ENCODE measurements at places on chromosomes 3 and 15.

DNA sequence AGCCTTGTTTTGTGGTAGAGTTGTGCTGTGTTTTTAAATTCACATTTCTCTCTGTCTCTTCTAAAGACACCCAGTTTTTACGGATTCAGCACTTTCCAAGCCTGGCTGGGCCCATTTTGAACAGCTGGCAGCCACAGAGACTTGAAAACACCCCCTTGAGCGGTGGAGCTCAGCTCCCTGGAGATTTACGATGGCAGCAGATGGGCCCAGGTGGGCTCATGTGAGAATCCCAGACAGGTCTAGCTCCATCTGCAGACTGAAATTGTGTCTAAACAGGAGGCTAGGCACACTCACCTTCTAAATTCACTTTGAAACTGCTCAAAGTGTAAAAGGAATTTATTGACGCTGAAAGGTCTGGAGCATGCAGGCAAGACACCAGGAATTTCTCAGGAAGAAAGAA lies 232.0 kb upstream of the HES1 start:
- no peak for DNase-seq

DNA sequence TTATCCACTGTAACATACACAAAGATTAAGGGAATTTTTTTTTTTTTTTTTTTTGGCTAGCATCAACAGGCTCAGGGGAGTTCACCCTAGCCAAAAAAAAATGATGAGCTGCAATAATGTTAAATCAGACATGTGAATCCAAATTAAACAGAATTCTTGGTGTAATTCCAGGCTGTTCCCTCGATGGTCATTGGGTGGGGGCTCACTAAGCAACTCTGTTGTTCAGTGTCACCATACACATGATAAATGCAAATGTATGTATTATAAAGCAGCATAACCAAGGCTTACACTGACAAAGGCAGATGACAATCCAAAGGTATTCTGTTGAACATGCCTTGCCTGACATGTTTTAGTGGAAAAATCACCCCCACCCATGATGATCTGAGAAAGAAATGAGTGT lies 29.0 kb downstream of the IL1RAP start:
- no peak for DNase-seq

- no peak for DNase-seq
These were observed 107.9 kb downstream of the LRTM1 start for GRCh38 chr3:54819946-54820345.

DNA sequence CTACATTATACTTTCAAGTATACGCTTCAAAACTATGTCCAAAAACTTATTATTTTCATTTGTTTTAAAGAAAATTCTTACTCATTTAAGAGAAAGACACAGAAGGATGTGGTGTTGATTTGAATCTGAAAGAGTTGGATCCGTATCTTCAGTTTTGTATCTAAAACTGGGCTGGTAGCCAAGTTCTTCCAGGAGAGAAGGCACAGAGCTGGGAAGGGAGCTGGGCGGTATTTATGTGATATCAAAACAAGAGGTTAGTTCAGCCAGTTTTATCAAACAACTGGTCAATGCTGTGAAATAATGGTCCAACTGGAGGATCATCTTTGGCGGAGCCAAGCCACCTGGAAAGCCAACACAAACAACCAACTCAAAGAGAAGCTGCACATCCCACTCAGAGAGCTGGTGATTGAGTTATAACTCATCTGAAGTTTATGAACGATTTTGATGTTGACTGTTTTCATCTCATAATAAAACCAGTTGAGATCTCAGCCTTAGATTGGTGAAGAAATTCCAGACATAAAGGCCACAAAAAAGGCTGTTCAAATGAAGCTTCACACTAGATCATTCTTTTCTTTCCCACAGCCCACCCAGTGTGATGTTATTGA lies 489.6 kb upstream of the RASGRP1 start:
- no peak for DNase-seq

DNA sequence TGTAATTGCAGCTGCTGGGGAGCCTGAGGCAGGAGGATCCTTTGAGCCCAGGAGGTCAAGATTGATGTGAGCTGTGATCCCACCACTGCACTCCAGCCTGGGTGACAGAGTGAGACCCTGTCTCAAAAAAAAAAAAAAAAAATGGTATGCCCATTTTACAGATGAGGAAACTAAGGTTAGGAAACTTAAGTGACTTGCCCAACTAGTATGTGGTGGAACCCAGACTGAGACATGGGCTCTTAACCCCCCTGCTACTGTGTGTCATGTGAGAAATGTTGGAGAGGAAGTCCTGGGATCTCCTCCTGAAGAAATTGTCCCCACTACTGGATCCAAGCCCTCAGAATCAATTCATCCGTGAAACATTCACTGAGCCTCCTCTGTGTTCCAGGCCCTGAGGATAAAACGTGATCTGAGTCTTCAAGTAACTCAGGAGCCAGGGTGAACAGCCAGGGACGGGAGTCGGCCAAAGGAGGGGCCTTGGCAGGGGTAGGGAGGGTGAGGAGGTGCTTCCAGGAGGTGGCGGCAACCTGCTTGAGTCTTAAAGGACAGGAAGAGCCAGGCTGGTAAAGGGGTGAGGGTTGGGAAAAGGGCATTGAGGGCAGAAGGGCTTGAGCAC lies 19.6 kb upstream of the RNU6-1 start:
- DNase-seq, result no peak

DNA sequence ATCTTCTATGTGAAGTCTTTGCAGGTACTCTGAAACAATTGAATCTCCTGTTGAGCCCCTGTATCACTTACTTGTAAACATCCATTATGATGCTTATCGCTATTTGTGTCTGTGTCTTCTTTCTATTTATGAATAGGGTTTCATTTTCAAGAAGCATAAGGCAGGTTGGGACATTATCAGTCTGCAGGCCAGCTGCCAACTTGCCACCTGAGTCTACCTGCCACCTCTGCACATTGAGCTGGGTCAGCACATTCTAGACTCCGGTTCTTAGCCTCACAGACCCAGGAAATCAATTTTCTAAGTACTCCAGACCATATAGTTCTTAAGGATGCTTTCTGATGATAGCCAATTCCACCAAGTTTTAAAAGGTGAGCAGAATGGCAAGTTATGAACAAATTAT lies 105.7 kb upstream of the MCTP2 start:
- no peak for DNase-seq

DNA sequence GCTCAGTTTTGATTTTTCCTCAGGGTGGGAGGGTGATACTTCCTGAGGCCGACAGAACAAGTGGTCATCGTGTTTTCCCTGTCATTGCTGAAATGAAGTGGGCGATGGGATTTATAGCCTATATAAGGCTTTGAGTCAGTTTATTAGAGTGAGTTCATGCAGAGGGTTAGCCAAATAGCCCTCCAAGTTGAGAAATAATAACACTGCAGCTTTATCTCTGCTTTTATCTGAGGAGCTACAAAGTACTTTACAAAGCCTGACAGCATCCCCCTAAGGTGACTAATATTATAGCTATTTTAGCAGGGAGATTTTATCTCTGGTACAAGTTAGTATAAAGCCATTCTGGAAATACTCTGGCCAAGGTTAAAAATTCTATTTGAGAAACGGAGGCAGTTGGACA lies 389.6 kb downstream of the MFSD1 start:
- no peak for DNase-seq

DNA sequence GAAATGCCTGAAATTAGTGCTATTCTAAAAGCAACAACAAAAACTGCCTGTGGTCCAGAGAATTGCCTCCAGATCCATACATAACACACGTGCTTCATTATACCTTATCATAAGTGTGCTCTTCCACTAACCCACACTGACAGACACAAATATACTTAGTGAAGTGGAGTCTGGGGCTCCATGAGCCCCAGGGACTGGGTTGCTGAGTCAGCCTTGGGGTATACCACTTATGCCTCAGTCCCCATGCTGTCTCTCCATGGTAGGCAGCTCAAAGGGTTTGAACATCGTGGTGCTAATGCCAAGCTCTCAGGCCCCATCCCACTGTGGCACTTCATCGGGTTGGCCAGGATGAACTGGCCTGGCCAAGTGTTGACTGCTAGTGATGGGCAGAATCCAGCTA lies 10.8 kb downstream of the ZDHHC3 start:
- DNase-seq, result no peak

GRCh38 chr3:150225986-150226385 lies 182.1 kb upstream of the TSC22D2 start:
- DNase-seq, result no peak

- DNase-seq, result no peak
These were observed 18.6 kb downstream of the SSUH2 start for GRCh38 chr3:8625991-8626390.

- no peak for DNase-seq
These were observed 83.6 kb downstream of the MYO9A start for GRCh38 chr15:72034351-72034750.

- DNase-seq, result no peak
These were observed 38.0 kb downstream of the BBS4 start for GRCh38 chr15:72724028-72724427.

- DNase-seq, result no peak
These were observed 131.1 kb upstream of the BFSP2 start for GRCh38 chr3:133268726-133269134.

DNA sequence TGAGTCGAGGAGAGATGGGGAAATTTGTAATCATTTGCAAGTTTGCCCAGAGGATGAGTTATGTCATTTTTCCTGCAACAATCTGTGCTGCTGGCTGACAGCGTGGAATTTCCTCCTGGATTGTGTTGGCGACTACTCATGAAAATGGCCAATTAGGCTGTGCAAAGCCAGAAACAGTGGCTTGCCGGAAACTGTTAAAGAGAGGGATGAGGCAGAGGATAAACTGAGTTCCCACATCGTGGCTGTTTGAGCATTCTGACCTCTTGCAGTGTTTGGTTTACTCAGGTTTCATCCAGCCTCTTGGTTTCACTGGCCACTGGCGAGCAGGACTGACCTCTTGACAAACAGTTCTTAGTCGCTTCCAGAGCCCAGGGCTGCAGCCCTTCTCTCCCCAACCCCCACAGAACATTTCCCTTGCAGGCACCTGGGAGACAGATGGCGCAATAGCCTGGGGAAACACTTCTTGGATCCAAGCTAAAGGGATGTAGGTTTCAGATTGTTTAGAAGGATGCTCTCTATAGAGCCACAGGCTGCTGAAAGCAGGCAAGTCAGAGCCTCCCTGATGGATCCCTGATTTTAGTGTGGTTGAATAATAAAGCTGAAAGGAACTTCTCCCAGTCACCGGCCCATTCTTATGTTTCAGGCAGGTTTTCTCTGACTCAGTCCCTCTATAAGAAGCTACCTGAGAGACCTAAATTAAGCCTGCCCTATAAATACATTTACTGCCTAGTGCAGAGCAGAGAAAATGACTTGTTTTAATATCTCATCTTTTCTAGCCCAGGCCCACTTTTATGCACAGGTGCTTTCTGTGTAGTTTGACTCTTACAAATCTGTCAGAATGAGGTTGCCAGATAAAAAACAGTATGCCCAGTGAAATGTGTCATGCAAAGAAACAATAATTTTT lies 92.8 kb upstream of the UBE2E1 start:
- no peak for DNase-seq

DNA sequence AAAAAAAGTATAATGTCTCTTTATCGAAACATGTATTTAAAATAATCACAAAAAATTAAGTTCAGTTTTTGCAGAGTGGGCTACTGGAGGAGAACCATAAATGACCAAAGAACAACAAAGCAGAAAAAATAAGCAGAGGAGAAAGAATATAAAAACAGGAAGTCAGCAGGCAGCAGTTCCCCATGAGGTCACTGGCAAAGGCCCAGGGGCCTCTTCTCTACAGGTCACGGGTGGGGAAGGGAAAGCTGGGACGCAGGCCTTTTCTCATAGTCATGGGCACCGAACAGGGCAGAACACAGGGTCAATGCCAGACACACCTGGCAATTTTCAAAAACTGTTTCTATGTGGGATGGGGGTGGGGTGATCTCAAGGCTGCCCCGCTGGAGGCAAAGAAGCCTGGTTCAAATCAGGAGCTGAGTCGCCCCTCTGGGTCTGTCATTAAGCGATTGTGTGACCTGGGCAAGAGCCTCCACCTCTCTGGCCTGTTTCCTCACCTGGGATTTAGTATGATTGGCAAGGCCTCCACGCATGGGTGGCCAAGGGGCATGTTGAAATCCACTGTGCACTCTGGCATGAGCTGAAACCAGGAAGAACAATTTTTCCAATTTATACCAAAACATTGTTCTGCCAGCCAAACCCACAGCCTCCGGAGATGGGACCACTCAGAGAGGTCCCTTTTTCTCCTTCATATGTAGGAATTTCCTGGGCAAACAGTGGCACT lies 43.8 kb upstream of the UACA start:
- no peak for DNase-seq

DNA sequence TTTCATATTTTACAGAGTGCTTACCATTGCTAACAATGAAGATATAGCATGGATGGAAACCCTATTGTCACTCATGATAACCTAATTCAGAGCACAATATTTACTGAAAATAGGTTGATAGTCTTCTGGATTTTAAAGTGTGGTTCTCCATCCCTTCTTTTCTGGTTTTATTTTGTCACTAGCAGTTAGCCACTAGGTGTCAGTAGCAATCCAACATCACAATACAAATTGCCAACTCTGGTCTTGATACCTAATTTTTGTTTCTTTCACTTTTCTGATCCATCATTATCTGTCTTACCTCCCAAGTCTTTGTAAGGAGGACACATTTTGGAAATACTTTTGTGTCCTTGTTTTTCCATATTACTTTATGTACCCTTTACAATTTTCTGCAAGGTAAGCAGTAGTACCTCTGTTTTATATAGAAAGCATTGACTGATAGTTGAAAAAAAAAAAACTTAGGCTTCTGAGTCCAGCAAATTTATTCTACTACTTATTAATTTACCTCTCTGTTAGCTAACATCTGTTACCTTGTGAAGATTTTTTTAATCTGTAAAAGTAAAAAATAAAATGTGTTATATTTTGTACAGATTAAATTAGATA lies 28.3 kb upstream of the CRYBG3 start:
- peak; percentile 43 for DNase-seq

GRCh38 chr3:15520185-15520584 lies 1.3 kb downstream of the COLQ start:
- DNase-seq, result no peak

All from NCI-H1436 treated with DMSO at 0.1 percent for 48 hours (cell line).